Muscle of leg (tissue), 16 donors: ENCODE measurements at places on chromosomes 11 and 22.
A peak's percentile ranks its signal among the peaks of the same experiment; 100 is the strongest.

DNA sequence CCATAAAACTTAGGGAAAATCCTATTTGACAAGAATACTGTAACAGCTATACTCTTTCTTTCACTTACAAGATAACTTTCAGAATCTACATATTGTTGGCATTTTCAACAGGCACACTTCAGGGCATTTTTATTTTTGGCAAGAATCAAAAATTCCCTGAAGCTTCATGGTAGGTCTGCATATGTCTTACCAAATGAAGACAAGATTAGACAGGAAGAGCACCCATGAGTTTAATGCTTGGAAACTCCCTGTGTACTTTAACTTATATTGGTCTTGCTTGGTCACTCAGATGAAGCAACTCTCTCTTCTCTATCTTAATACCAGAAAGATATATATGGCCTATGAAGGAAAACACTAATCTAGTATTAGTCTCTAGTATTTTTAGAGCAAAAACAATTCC, 137.7 kb downstream of the ATG16L2 start:
- no peak overlapping the region for H3K27ac ChIP-seq
- H3K4me3 ChIP-seq = no peak overlapping the region
- no peaks in the 10 kb centered on the region for H3K27me3 ChIP-seq
- no peaks in the 10 kb centered on the region for H3K4me1 ChIP-seq

- no peaks in the 10 kb centered on the region for H3K4me1 ChIP-seq
- no peaks in the 10 kb centered on the region for H3K27me3 ChIP-seq
- DNase-seq = no peak
- H3K27ac ChIP-seq = no peak overlapping the region
- H3K36me3 ChIP-seq = no peaks in the 10 kb centered on the region
- no peak overlapping the region for H3K4me3 ChIP-seq
Observed at GRCh38 chr11:77647654-77648305, 10.2 kb upstream of the CLNS1A start.

DNA sequence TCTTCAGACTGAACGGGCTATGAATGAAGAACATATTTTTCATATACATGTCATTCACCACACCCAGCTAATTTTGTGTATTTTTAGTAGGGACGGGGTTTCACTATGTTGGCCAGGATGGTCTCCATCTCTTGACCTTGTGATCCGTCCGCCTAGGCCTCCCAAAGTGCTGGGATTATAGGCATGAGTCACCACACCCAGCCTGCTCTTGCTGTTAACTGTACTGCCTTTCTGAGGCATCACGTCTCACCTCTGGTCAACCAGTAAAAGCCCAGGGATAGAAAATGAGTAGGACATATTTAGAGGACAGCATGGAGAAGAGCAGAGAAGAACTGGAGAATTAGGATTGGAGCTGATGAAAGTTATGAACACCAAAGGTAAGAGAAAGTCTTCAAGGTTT, 55.6 kb downstream of the APOL3 start:
- no peak overlapping the region for H3K4me3 ChIP-seq
- DNase-seq = no peak
- H3K27me3 ChIP-seq = no peaks in the 10 kb centered on the region
- no peaks in the 10 kb centered on the region for H3K4me1 ChIP-seq
- no peak overlapping the region for H3K27ac ChIP-seq

GRCh38 chr11:131392528-131393255, 22.3 kb downstream of the NTM start:
- no peaks in the 10 kb centered on the region for H3K36me3 ChIP-seq
- DNase-seq = peak; percentile 19
- H3K27me3 ChIP-seq = peaks cover 2% of the 10 kb centered on the region
- no peaks in the 10 kb centered on the region for H3K4me1 ChIP-seq

- H3K27me3 ChIP-seq = no peaks in the 10 kb centered on the region
- peak; percentile 37 for DNase-seq
- no peaks in the 10 kb centered on the region for H3K36me3 ChIP-seq
Observed at GRCh38 chr11:87437844-87438223, 400.1 kb downstream of the TMEM135 start.

GRCh38 chr11:78392854-78393253, 24.8 kb downstream of the GAB2 start:
- no peak overlapping the region for H3K27ac ChIP-seq
- H3K27me3 ChIP-seq = no peaks in the 10 kb centered on the region
- no peaks in the 10 kb centered on the region for H3K4me1 ChIP-seq
- no peak overlapping the region for H3K4me3 ChIP-seq
- no peak for DNase-seq
- H3K36me3 ChIP-seq = no peaks in the 10 kb centered on the region

GRCh38 chr11:109644152-109644551, 222.2 kb downstream of the C11orf87 start:
- no peaks in the 10 kb centered on the region for H3K4me1 ChIP-seq
- peak; percentile 50 for DNase-seq
- H3K27me3 ChIP-seq = no peaks in the 10 kb centered on the region
- no peaks in the 10 kb centered on the region for H3K36me3 ChIP-seq
- H3K27ac ChIP-seq = no peak overlapping the region

DNA sequence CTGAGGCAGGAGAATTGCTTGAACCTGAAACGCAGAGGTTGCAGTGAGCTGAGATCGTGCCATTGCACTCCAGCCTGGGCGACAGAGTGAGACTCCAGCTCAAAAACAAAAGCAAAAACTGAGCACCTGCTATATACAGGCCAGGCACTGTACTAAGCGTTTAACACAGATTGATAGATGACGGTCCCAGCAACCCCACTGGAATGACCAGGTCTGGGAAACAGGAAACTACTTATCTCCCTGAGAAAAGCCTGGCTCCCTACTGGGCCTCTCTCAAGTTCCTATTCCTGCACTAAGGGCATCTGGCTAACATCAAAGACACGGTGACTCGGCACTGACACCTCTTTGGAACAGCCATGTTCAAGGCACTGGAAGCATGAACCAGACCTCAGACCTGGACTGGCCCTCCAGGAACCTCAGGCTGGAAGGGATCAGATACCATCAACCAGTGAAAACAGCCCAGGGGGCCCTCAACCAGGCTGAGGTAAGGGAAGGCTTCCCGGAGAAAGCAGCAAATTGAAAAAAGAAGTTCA, 16.6 kb downstream of the ARAP1 start:
- DNase-seq = no peak
- H3K27me3 ChIP-seq = no peaks in the 10 kb centered on the region
- H3K27ac ChIP-seq = peak overlapping the region; percentile 29
- no peak overlapping the region for H3K4me3 ChIP-seq
- no peaks in the 10 kb centered on the region for H3K36me3 ChIP-seq

GRCh38 chr11:7749456-7749855, 43.2 kb upstream of the OVCH2 start:
- DNase-seq = no peak
- no peaks in the 10 kb centered on the region for H3K36me3 ChIP-seq
- H3K4me1 ChIP-seq = no peaks in the 10 kb centered on the region
- H3K4me3 ChIP-seq = no peak overlapping the region
- H3K27ac ChIP-seq = no peak overlapping the region
- H3K27me3 ChIP-seq = no peaks in the 10 kb centered on the region

DNA sequence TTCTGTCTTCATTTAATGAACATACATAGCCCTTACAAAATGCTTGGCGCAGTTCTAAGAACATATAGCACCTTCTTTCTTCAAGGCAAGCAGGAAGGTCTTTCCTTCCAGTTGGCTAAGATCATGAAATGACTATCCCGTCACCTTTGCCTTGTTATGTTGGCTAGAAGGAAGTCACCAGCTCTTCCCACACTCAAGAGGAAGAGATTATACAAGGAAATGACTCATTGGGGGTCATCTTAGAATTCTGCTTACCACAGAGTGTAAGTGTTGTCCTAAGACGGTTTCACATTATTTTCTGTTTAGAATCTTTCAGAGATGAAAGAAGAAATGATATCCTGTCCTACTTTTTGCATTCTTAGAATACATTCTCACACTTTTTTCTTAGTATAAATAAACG, 808.0 kb upstream of the LUZP2 start:
- no peak overlapping the region for H3K4me3 ChIP-seq
- H3K27ac ChIP-seq = no peak overlapping the region
- no peaks in the 10 kb centered on the region for H3K4me1 ChIP-seq
- H3K36me3 ChIP-seq = no peaks in the 10 kb centered on the region

- H3K27ac ChIP-seq = no peak overlapping the region
- H3K36me3 ChIP-seq = peaks cover 3% of the 10 kb centered on the region
- DNase-seq = no peak
- H3K4me1 ChIP-seq = peaks cover 29% of the 10 kb centered on the region
Observed at GRCh38 chr11:44229624-44230023, 80.3 kb downstream of the ALX4 start.

GRCh38 chr11:45087900-45088160, 58.6 kb upstream of the PRDM11 start:
- no peak for DNase-seq
- peak overlapping the region; percentile 35 for H3K27ac ChIP-seq
- no peaks in the 10 kb centered on the region for H3K36me3 ChIP-seq
- H3K27me3 ChIP-seq = peaks cover 2% of the 10 kb centered on the region

- H3K4me1 ChIP-seq = no peaks in the 10 kb centered on the region
- H3K4me3 ChIP-seq = no peak overlapping the region
- no peak overlapping the region for H3K27ac ChIP-seq
- no peaks in the 10 kb centered on the region for H3K27me3 ChIP-seq
Observed at GRCh38 chr22:25510876-25511275, 53.6 kb upstream of the GRK3 start.

DNA sequence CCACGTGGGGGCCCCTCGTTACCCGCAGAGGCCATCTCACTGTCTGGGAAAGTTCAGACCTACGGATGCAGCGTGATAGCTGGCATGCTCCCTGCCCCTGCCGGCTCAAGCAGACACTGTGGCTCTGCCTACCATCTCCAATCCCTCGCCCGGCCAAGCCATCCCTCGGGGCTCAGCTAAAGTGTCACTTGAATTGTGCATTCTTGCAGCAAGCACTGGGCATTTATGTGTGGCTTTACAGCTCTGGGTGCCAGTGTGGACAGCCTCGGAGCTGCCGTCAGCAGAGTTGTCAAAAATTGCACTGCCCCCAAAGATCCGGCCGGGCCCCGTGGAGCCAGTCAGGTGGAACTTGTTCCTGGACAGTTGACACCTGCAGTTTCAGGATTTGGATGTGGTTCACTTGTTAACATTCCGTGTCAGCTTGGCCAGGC, 75.0 kb upstream of the FGF3 start:
- peaks cover 53% of the 10 kb centered on the region for H3K27me3 ChIP-seq
- no peak overlapping the region for H3K27ac ChIP-seq

DNA sequence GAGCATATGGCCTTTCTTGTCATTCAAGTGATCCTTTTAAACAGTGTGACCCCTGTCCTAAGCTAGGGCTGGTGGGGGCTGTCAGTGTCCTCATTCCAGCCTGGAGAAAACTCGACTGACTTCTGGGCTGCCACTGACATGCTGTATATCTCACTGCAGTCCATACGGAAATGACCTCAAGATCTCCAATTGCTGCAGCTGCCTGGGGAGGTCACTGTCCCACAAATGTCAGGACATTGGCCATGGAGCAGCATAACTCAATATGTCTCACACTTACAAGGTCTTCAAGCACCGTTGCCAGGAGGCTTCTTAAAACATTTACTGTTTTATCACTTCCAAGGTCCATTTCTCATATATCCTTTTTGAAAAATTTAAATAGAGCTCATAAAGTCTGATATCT, 27.8 kb upstream of the CSNK2A3 start:
- H3K4me1 ChIP-seq = peaks cover 7% of the 10 kb centered on the region
- peaks cover 4% of the 10 kb centered on the region for H3K36me3 ChIP-seq
- no peak overlapping the region for H3K27ac ChIP-seq
- no peak for DNase-seq
- H3K4me3 ChIP-seq = no peak overlapping the region
- H3K27me3 ChIP-seq = no peaks in the 10 kb centered on the region

GRCh38 chr22:43535336-43535735, 123.5 kb downstream of the MPPED1 start:
- no peak overlapping the region for H3K27ac ChIP-seq
- H3K36me3 ChIP-seq = no peaks in the 10 kb centered on the region
- H3K4me1 ChIP-seq = no peaks in the 10 kb centered on the region
- DNase-seq = no peak
- peaks cover 2% of the 10 kb centered on the region for H3K27me3 ChIP-seq
- H3K4me3 ChIP-seq = no peak overlapping the region

GRCh38 chr11:36346562-36347383, 50.7 kb downstream of the PRR5L start:
- no peak overlapping the region for H3K27ac ChIP-seq
- no peak overlapping the region for H3K4me3 ChIP-seq
- H3K27me3 ChIP-seq = no peaks in the 10 kb centered on the region
- no peak for DNase-seq

DNA sequence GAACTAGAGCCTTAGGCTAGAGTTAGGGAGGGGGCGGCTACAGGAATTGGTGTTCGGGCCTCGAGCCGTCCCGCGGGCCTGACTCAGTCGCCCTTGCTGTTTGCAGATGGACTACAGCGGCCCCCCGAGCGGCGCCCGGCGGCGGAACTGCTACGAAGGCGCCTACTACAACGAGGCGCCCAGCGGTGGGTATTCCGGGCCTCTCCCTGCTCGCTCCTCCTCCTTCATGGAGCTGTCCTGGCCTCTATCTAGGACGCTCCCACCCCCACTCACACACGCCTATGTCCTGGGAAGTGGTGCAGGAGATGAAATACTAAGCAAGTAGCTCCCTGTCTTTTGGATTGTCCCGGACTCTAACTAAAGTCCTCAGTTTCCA, 1.4 kb downstream of the MYOD1 start:
- peaks cover 33% of the 10 kb centered on the region for H3K4me1 ChIP-seq
- peaks cover 59% of the 10 kb centered on the region for H3K27me3 ChIP-seq
- DNase-seq = no peak
- H3K36me3 ChIP-seq = peaks cover 31% of the 10 kb centered on the region
- peak overlapping the region; percentile 83 for H3K27ac ChIP-seq
- H3K4me3 ChIP-seq = peak overlapping the region; percentile 73

- peaks cover 8% of the 10 kb centered on the region for H3K27me3 ChIP-seq
- H3K36me3 ChIP-seq = no peaks in the 10 kb centered on the region
- DNase-seq = no peak
- H3K4me3 ChIP-seq = no peak overlapping the region
Observed at GRCh38 chr11:1226226-1226985, 3.5 kb downstream of the MUC5B start.

DNA sequence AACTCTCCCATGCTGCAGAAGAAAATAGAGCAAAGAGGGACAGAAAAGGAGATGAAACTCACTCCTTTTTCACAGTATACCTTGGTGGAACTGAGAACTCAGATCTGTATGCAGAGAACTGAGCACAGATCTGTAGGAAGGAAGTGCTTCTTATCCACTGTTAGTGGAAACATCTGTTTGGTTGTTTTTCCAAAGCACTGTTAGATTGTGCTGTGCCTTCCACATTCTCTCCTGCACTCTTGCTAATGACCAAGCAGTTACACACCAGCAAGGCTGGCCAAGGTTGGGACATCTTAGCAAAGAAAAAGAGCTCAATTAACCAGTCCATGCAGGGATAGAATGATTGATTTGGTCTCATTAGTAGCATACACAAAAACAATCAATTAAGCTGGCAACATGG, 20.1 kb upstream of the SIK2 start:
- DNase-seq = no peak
- no peak overlapping the region for H3K4me3 ChIP-seq
- no peak overlapping the region for H3K27ac ChIP-seq
- H3K36me3 ChIP-seq = no peaks in the 10 kb centered on the region

- H3K4me1 ChIP-seq = no peaks in the 10 kb centered on the region
- H3K27me3 ChIP-seq = no peaks in the 10 kb centered on the region
- no peak for DNase-seq
- H3K36me3 ChIP-seq = peaks cover 4% of the 10 kb centered on the region
Observed at GRCh38 chr11:83025267-83025704, 46.4 kb downstream of the RAB30 start.

GRCh38 chr11:65420506-65420905, 2.1 kb upstream of the NEAT1 start:
- DNase-seq = no peak
- H3K4me3 ChIP-seq = no peak overlapping the region
- H3K27ac ChIP-seq = peak overlapping the region; percentile 100
- no peaks in the 10 kb centered on the region for H3K36me3 ChIP-seq

- DNase-seq = no peak
- H3K4me3 ChIP-seq = no peak overlapping the region
- H3K4me1 ChIP-seq = peaks cover 20% of the 10 kb centered on the region
- H3K27ac ChIP-seq = no peak overlapping the region
- no peaks in the 10 kb centered on the region for H3K36me3 ChIP-seq
Observed at GRCh38 chr11:92843455-92843854, 126.0 kb upstream of the MTNR1B start.
